ENCODE measurements at places on chromosomes 6 and 20.

DNA sequence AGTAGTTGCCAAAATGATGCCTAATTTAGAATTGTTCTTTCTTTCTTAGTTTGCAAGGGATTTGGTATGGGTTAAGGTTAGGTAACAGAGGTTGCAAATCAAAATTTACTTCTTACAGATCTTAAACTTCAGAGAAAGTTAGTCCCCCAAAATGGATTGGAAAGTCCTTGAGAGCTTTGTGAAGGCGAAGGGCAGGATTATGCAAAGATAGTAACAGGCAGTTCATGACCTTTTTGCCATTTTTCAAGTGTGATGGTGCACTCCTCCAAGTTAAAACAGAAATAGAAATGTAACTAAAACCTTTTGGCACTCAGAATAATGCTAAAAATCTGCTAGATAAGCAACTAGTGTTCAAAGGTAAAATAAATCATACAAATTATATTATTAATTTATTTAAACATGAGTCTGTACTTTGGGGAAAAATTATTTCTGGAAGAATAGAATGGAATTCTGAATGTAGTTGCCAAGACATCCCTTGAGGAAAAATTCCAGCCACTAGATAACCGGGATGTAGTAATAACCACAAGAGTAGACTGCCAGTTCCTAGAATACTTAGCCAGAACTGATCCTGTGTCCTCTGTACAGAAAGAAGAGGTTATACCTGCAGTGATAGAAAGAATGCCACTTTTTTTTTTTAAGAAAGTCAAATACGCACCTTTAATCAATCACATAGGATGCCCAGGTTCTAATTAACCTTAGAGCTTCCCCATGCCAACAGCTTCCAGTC, 31.8 kb upstream of the DAAM2 start:
- DNase-seq, result no peak

- DNase-seq, result no peak
Observed at GRCh38 chr6:97629180-97629579, 346.2 kb upstream of the MMS22L start.

DNA sequence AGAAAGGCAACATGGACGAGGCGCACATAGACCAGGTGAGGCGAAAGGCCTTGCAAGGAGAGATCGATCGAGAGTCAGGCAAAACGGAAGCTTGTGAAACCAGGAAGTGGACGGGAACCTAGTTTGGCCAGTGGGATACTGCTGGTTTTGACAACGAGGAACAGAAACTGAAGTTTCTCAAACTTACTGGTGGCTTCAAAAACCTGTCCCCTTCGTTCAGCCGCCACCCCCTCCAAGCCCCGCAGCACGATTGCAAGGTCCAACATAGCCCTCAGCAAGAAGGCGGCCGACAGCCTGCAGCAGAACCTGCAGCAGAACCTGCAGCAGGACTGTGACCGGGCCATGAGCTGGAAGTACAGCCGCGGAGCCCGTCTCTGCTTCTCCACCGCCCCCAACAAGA, 238.0 kb downstream of the KHDC1L start:
- no peak for DNase-seq

- no peak for DNase-seq
Observed at GRCh38 chr6:64721865-64722264, 985.2 kb downstream of the EYS start.

GRCh38 chr6:160265869-160266476, 7.4 kb upstream of the SLC22A2 start:
- DNase-seq, result no peak

- no peak for DNase-seq
Observed at GRCh38 chr6:30075094-30075789, at the start of gene RNF39. Gene RNF39 (minus strand): TSS chr6:30075769. CDS start chr6:30075585, 184 bp downstream.

- no peak for DNase-seq
Observed at GRCh38 chr20:15187612-15188011, 850.2 kb upstream of the FLRT3 start.

DNA sequence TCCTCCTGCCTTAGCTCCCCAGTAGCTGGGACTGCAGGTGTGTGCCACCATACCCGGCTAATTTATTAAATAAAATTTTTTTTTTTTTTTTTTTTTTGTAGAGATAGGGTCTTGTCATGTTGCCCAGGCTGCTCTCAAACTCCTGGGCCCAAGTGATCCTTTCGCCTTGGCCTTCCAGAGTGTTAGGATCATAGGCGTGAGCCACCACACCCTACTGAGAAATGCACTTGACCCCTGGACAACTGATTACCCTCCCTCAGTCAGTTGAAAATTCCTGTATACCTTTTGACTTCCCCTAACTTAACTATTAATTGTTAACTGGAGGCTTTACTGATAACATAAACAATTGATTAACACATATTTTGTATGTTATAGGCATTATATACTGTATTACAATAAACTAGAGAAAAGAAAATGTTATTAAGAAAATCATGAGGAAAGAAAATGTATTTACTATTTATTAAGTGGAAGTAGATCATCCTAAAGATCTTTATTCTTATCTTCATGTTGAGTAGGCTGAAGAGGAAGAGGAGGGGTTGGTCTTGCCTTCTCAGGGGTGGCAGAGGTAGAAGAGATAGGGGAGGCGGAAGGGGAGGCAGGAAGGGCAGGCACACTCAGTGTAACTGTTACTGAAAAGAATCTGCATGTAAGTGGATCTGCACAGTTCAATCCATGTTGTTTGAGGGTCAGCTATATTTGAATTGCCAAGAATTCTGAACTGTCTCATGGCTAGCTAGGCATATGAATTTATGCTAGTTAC, 104.3 kb downstream of the FARS2 start:
- no peak for DNase-seq

GRCh38 chr6:70627500-70628254, 40.0 kb upstream of the SMAP1 start:
- DNase-seq, result no peak

GRCh38 chr6:115969930-115970273, 90.8 kb downstream of the FRK start:
- DNase-seq, result no peak

DNA sequence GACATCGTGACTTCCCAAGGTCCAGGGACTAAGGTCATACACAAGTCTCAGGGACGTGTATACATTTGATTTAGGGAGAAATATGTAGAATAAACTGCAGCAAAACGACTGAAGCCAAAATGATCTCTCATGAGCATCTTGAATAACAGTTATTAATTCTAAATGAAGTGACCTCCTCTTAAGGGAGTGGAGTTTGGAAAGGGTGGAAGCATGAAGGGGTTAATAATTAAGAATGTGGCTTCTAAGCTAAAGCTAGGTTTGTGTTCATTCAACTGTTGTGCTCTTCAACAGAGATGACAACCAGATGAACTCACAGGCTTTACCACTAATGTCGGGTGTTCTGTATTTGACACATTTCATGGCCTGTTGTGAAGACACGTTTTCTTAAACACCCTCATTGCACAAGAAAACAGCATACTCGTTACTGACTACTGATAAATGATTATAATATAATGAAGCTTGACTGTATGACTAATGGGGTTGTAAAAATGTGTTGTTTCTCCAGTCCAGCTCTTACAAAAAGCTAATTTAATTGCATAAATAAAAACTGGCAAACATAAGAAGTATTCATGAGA, 1.5 kb downstream of the PPP1R14C start:
- DNase-seq, result no peak

- DNase-seq, result peak; percentile 91
Observed at GRCh38 chr6:129672881-129673631, 36.9 kb downstream of the ARHGAP18 start.

GRCh38 chr6:16392010-16392409, 153.6 kb downstream of the GMPR start:
- DNase-seq, result no peak

DNA sequence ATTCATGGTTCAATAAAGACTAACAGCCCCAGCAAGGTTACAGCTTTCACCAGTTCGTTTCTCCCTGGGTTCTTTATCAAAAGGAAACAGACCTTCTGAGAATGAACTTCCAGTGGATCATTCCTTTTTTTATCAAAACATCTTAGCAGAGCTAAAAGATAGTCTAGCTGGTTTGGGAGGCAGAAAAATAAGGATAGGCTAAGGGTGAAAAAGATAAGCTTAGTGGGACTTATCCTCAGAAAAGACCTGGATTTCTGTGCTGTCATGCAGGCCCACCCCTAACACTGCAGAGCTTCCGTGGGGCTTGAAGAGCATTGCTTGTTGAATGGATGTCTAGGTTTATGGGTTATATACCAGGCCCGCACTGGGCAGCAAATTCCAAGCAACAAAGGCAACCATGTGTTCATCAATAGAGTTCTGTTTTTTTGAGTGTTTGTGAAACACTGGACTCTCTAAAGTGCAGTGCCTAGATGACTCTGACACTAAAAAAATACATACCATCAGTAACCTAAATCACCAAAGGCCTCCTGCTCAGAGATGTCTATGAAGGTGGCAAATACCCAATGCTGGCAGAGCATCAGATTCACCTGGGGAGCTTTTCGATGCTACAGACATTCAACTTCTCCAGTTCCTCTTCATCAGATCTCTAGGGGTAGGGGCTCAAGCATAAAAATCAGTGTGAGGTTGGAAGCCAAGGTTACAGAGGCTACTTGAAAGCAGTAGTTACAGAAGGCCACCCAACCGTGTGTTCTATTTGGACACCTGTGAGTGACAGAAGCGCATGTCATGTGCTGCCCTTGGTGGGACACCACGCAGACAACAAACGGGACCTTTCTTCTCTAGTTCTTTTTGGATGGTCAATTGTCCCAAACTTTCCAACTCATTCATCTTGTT, 53.0 kb downstream of the TNFAIP3 start:
- no peak for DNase-seq

DNA sequence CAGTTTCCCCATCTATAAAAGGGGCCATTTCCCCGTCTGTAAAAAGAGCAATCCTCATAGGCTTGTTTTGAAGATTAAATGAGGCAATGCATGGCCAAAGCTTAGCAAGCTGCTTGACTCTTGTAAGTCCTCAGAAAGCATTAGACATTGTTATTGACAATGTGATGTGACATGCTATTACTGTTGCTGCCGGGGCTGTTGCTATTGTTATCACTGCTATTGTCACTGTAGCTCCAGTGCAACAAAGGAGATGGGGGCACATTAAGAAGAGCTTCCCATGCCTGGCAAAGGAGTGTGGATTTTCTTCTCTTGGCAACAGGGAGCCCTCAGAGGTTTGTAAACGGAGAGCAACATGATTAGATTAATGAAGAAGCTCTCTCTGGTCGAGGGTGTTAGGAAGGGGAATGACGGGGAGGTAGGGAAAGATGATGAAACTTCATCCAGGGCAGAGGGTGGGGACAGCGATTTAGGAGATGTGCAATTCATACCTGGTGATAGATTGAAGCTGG, 33.1 kb upstream of the FAM83D start:
- DNase-seq, result no peak

- DNase-seq, result no peak
Observed at GRCh38 chr20:59723607-59724456, 119.5 kb downstream of the PHACTR3 start.

- DNase-seq, result no peak
Observed at GRCh38 chr20:32571566-32571965, 13.6 kb downstream of the NOL4L start.

GRCh38 chr6:35081426-35081851, 59.7 kb downstream of the TCP11 start:
- DNase-seq, result no peak

DNA sequence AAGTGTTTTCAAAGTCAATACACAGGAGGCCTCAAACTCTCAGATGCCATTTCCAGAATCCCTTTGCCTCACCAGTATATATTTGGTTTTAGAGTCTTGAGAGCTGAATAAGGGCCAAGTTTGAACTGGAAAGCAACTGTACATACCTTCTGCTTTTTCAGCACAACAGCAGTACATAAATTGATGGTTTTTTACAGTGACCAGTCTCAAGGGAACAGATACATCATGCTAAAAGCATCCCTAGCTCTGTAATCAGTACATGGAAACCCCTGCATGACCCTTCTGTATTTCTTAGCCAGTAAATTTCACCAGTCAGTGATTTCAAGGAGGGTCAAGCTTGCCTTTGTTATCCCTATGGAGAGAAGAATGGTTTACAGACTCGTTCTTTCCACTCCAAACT, 40.6 kb upstream of the ECHDC1 start:
- DNase-seq, result no peak

DNA sequence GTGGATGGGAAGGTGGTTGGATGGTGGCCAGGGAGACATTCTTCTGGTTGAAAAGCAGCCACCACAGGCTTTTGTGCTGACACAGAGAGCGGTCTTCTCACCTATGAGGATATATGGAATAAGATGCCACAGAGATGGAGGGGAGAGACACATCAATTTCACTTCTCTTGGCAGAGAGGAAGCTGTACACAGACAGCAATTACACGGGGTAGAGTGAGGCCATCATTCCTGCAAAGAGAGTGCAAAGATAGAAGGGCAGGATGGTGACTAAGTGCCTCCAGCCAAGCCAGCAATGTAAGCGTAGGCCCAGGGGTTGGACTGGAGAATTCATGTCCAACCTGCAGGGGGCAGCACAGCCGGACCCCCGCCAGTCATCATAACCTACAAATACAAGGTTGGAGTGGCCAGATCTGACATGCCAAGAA, 56.4 kb downstream of the NRN1 start:
- no peak for DNase-seq

DNA sequence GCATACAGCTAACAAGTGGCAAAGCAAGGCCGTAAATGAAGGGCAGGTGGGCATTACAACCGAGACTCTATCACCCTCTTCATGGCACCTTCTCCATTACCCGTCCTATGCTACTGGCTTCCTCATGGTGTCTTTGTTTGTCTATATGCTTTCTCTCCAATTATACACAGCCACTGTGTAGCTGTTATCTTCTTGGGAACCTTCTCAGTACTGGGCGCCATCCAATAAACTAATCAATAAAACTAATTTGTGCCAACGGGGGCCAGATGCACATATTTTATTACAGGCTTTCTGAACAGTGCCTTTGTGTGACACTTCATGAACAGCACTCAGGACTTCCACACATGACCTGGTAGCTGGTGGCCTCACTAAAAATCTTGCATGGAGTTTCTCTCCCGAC, 149.8 kb upstream of the PCSK2 start:
- DNase-seq, result no peak
